ENCODE measurements at places on chromosomes 3 and 15.

DNA sequence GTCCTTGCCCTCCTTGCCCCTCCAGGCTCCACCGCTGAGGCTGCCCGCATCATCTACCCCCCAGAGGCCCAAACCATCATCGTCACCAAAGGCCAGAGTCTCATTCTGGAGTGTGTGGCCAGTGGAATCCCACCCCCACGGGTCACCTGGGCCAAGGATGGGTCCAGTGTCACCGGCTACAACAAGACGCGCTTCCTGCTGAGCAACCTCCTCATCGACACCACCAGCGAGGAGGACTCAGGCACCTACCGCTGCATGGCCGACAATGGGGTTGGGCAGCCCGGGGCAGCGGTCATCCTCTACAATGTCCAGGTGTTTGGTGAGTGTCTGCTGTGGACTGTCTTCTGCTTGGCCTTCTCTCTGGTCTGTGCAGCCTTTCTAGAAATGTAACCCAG, 61.0 kb downstream of the BOC start:
- no peaks in the 10 kb centered on the region for H3K27me3 ChIP-seq
- H3K4me3 ChIP-seq, result no peak overlapping the region
- peak; percentile 16 for DNase-seq
- peaks cover 13% of the 10 kb centered on the region for H3K4me1 ChIP-seq

DNA sequence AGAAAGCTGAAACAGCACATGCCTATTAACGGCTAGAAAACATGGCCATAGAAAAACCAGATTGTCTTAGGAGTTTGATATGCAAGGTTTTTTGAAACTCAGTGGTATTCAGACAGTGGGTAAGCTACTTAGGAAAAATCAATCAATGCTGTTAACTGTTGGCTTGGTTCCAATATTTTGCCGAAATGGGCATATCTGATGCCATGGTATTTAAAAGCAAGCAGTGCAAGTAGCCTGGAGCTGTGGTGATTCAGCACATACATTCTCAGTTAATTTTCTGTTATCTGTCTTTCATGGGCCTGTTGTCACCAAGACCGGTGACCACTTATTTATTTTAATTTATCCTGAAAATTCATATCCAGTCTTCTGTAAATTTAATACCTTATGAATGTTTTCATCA, 17.3 kb upstream of the SUCNR1 start:
- no peaks in the 10 kb centered on the region for H3K27me3 ChIP-seq
- no peaks in the 10 kb centered on the region for H3K36me3 ChIP-seq
- no peak overlapping the region for H3K27ac ChIP-seq
- no peaks in the 10 kb centered on the region for H3K4me1 ChIP-seq

- peak within 1 kb of the TSS; percentile 85 for H3K27ac ChIP-seq
- H3K27me3 ChIP-seq, result no peaks in the 10 kb centered on the region
- H3K36me3 ChIP-seq, result no peaks in the 10 kb centered on the region
- peak; percentile 57 for DNase-seq
Measured at GRCh38 chr15:33310481-33311311, at the start of gene RYR3. RYR3 (plus strand) TSS chr15:33310967; CDS start chr15:33311046, 79 bp downstream.

- H3K4me1 ChIP-seq, result no peaks in the 10 kb centered on the region
- H3K36me3 ChIP-seq, result no peaks in the 10 kb centered on the region
- no peak for DNase-seq
- H3K4me3 ChIP-seq, result no peak overlapping the region
- H3K27me3 ChIP-seq, result no peaks in the 10 kb centered on the region
Measured at GRCh38 chr15:59721411-59721810, 32.3 kb upstream of the BNIP2 start.

DNA sequence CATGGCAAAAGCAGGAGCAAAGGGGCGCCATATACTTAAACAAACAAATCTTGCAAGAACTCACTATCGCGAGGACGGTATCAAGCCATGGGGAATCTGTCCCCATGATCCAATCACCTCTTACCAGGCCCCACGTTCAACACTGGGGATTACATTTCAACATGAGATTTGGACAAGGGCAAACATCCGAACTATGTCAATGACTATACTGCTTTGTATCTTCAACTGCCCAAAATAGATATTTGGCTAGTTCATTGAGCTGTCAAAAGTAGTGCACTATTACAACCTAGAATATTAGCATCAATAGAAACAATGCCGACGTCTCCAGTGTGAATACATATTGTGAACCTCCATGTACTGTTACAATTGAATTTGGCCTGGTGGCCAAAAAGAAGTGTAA, 760.4 kb downstream of the MCTP2 start:
- no peaks in the 10 kb centered on the region for H3K4me1 ChIP-seq
- no peak overlapping the region for H3K27ac ChIP-seq
- H3K4me3 ChIP-seq, result no peak overlapping the region
- no peak for DNase-seq

- H3K27me3 ChIP-seq, result no peaks in the 10 kb centered on the region
- peaks cover 21% of the 10 kb centered on the region for H3K4me1 ChIP-seq
- peak; percentile 65 for DNase-seq
- no peak overlapping the region for H3K4me3 ChIP-seq
- H3K27ac ChIP-seq, result peak overlapping the region; percentile 66
Measured at GRCh38 chr3:184688251-184688881, 23.5 kb downstream of the MAGEF1 start.

DNA sequence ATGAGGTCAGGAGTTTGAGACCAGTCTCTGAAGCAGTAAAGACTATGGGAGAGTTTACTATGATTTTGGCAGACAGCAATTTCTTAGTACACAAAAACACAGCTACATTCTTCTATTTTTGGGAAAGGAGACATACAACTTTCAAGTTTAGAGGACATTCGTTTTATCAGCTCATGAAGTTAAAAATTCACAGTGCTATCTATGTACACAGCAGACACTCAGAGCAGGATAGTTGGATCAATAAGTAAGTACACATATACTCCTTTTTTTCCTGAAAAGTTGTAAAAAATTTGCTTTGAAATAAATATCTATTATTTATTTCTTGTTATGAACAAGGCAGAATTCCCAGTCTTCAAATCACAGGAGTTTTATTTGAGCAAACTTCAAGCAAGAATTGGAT, 159.7 kb downstream of the SERPINI1 start:
- no peak overlapping the region for H3K27ac ChIP-seq
- H3K4me3 ChIP-seq, result no peak overlapping the region
- H3K27me3 ChIP-seq, result no peaks in the 10 kb centered on the region

GRCh38 chr15:67504056-67504455, 16.9 kb upstream of the C15orf61 start:
- H3K27ac ChIP-seq, result no peak overlapping the region
- no peaks in the 10 kb centered on the region for H3K4me1 ChIP-seq
- no peak for DNase-seq
- H3K4me3 ChIP-seq, result no peak overlapping the region

GRCh38 chr15:82663186-82663600, 16.0 kb upstream of the CPEB1 start:
- H3K4me1 ChIP-seq, result no peaks in the 10 kb centered on the region
- no peak for DNase-seq
- H3K36me3 ChIP-seq, result no peaks in the 10 kb centered on the region
- H3K27me3 ChIP-seq, result no peaks in the 10 kb centered on the region

DNA sequence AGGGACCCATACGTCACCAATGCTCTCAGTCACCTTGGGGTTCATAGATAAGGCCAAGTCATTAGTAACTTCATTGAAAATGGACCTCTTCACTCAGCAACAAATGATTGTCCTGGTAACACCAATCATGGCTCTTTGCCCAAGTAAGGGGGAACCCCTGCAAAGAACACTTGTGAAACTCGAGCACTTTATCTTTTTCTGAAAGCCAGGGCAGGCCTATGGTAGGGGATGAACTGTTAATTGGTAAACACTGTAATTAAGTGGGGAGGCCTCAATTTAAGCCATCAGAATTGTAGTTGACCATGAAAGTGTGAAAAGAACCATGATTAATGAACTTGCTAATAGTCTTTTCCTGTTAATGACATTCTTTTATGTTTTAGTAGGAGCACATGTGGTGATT, 73.3 kb downstream of the ABHD5 start:
- no peaks in the 10 kb centered on the region for H3K4me1 ChIP-seq
- H3K4me3 ChIP-seq, result no peak overlapping the region
- no peaks in the 10 kb centered on the region for H3K36me3 ChIP-seq
- no peak overlapping the region for H3K27ac ChIP-seq
- no peak for DNase-seq

- no peak overlapping the region for H3K4me3 ChIP-seq
- H3K27me3 ChIP-seq, result no peaks in the 10 kb centered on the region
- H3K27ac ChIP-seq, result no peak overlapping the region
- no peaks in the 10 kb centered on the region for H3K4me1 ChIP-seq
- no peaks in the 10 kb centered on the region for H3K36me3 ChIP-seq
Measured at GRCh38 chr3:177468331-177468730, 271.0 kb upstream of the TBL1XR1 start.

DNA sequence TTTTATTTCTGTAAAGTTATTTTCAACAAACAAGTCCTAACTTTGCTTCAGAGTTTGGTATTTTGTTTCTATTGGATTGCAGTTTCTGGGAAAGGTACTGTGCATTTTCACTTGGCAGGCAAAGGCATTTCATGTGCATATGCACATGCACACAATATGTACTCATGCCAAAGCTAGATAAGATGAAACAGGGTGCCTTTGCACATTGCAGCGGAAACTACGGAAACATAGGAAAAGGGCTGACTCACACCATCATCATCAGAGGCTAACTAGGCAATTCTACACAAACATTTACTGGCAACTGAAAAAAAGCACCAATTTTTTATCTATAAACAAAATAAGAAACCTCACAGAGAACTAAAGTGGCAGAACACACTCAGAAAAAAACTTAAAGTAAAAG, 550.6 kb upstream of the NECTIN3 start:
- no peaks in the 10 kb centered on the region for H3K36me3 ChIP-seq
- no peak overlapping the region for H3K27ac ChIP-seq
- no peak for DNase-seq
- no peaks in the 10 kb centered on the region for H3K27me3 ChIP-seq
- H3K4me3 ChIP-seq, result no peak overlapping the region

- H3K36me3 ChIP-seq, result no peaks in the 10 kb centered on the region
- no peaks in the 10 kb centered on the region for H3K27me3 ChIP-seq
- H3K4me1 ChIP-seq, result no peaks in the 10 kb centered on the region
- H3K4me3 ChIP-seq, result no peak overlapping the region
Measured at GRCh38 chr15:50676799-50677483, 9.7 kb downstream of the TRPM7 start.

DNA sequence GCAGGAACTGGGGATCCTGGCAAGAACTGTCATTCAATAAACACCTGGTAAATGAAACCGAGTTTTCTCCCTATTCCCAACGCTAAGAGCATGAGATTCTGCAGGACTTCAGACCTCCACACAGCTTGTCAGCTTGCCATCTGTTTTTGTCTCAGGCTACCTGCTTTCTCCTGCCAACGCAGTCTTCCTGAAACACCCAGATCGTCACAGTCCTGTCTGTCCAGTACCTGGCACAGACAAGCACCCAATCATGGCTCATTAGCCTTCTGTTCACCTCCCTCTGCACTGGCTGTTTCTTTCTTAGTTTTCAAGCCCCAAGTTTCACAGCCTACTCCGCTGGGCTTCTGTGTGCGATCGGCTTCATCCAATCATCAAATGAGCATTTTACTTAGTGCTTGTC, 5.0 kb downstream of the SLC12A8 start:
- H3K36me3 ChIP-seq, result no peaks in the 10 kb centered on the region
- peaks cover 1% of the 10 kb centered on the region for H3K27me3 ChIP-seq
- no peak overlapping the region for H3K27ac ChIP-seq
- H3K4me1 ChIP-seq, result peaks cover 5% of the 10 kb centered on the region
- no peak for DNase-seq

GRCh38 chr15:63582718-63583426, 14.3 kb upstream of the FBXL22 start:
- no peaks in the 10 kb centered on the region for H3K36me3 ChIP-seq
- H3K27ac ChIP-seq, result no peak overlapping the region
- H3K4me3 ChIP-seq, result no peak overlapping the region

- H3K4me3 ChIP-seq, result no peak overlapping the region
- no peak overlapping the region for H3K27ac ChIP-seq
- H3K36me3 ChIP-seq, result no peaks in the 10 kb centered on the region
Measured at GRCh38 chr3:49614936-49615335, 59.2 kb upstream of the APEH start.

DNA sequence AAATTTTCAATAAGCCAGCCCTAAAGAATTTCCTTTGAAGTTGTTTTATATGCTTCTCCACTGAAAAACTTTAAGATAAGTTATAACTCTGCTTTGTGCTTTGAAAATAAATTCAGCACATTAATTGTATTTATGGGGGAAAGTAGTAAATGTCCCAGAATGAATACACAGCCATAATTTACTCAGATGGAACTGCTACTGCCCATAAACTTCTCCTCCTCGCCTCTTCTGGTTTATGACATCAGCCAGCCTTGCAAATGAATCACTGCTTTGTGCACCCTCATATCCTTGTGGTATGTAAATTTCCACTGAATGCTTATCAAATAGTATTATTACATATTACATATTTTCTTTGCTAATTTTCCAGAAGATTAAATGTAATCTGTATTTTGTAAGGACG, 302.0 kb downstream of the DIPK2A start:
- no peaks in the 10 kb centered on the region for H3K27me3 ChIP-seq
- H3K36me3 ChIP-seq, result no peaks in the 10 kb centered on the region
- DNase-seq, result no peak
- no peak overlapping the region for H3K27ac ChIP-seq
- H3K4me3 ChIP-seq, result no peak overlapping the region
- H3K4me1 ChIP-seq, result no peaks in the 10 kb centered on the region

DNA sequence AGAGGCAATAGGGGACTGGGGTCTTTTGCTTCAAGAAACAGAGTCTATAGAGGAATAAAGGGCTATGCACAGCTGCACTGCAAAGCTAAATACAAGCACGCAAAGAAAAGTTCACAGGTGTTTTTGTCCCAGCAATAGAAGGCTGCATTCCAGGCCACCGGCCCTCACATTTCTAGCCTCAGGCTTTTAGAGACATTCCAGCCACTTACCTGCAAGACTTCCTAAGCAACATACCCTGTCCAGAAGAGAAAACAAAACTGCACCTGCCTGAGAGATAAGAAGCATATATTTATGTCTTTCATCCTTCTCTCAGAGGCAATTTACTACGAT, 220.5 kb downstream of the OPA1 start:
- no peak for DNase-seq
- H3K4me1 ChIP-seq, result no peaks in the 10 kb centered on the region
- no peak overlapping the region for H3K27ac ChIP-seq
